Endothelial cell (in vitro differentiated cells): ENCODE measurements at places on chromosomes 12 and 14. TPM values are rescaled to one million over a fixed set of nuclear protein-coding genes. Genes with fewer than 3 reads are reported as not detected.

Gene POTEM
- total RNA-seq, result not detected

Gene TMEM117
- 0.80 TPM for total RNA-seq

Gene TAS2R50
- 1.2 TPM for total RNA-seq

GRCh38 chr12:68106160-68106559 is 53.4 kb downstream of the IFNG start:
- no peaks in the 10 kb centered on the region for H3K4me1 ChIP-seq
- no peaks in the 10 kb centered on the region for H3K36me3 ChIP-seq
- no peak overlapping the region for H3K4me3 ChIP-seq
- H3K27ac ChIP-seq, result no peak overlapping the region

GRCh38 chr12:65977384-65977783 is 153.1 kb downstream of the HMGA2 start:
- H3K27ac ChIP-seq, result no peak overlapping the region
- no peak for DNase-seq
- peaks cover 6% of the 10 kb centered on the region for H3K4me1 ChIP-seq

DNA sequence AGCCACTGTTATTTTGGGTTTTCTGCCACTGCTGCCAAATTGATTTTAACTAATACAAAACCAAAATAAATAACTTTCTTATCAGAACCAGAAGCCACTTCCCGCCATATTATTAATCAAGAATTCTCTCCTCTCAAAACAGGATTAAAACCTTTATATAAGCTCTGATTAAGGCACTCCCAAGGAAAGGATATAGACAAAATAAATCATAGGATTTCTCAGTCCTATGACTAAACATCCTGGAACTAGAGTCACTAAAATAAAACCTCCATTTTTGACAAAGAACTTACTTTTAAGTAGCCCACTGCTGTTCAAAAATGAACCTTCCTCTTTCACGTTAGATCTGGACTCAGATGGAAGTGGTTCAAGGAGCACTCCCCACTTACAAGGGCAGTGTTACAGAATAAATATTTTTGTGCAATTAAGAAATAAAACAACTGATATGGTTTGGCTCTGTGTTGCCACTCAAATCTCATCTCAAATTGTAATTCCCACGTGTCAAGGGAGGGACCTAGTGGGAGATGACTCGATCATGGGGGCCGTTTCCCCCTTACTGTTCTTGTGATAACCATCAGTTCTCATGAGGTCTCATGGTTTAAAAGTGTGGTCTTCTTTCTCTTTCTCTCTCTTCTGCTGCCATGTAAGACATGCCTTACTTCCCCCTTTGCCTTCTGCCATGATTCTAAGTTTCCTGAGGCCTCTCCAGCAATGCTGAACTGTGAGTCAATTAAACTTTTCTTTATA is 26.4 kb downstream of the GXYLT1 start:
- peaks cover 24% of the 10 kb centered on the region for H3K36me3 ChIP-seq
- DNase-seq, result no peak
- no peak overlapping the region for H3K4me3 ChIP-seq

DNA sequence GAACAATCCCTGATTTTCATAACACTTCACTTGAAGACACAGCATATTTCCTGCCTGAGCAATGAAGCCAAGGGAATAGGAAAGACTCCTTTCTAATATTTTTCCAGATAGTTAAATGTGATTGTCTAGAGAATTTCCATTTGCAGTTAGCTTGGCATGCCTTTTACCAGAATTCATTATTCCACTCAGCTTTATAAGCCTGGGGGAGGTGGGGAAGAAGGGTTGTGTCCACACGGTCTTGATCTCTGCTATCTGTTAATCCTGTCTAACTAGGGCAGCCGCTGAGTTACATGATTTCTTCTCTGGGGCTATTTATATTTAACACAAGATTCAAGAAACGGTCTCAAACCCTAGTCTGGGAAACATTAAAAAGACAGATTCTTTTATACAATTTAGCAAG is 146.6 kb upstream of the FSCB start:
- no peak overlapping the region for H3K4me3 ChIP-seq
- no peak for DNase-seq
- H3K36me3 ChIP-seq, result no peaks in the 10 kb centered on the region
- peaks cover 2% of the 10 kb centered on the region for H3K27me3 ChIP-seq
